Astrocyte of the cerebellum (primary cell): ENCODE measurements at places on chromosomes 1 and 21.
A peak's percentile ranks its signal among the peaks of the same experiment; 100 is the strongest.

- DNase-seq, result peak; percentile 45
Observed at GRCh38 chr1:14733048-14733778, 134.7 kb downstream of the KAZN start.

DNA sequence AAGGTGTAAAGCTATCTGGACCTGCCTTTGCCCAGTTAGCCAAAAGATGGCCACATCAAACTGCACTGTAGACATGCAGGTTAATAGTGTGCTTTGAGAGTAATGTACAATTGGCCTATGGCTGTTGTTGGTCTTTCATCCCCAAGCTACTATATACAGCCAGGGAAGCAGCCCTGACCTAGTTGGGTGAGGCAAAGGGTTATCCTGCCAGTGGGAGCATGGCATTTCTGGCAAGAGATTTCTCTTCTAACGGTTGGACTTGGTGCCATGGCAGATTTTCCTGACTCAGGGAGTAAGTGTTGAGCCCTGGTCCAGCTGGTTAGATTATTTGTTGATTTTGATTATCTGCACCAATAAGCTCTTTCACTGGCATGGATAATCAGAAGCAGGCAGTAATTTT, 119.8 kb downstream of the SDCCAG8 start:
- no peak for DNase-seq

DNA sequence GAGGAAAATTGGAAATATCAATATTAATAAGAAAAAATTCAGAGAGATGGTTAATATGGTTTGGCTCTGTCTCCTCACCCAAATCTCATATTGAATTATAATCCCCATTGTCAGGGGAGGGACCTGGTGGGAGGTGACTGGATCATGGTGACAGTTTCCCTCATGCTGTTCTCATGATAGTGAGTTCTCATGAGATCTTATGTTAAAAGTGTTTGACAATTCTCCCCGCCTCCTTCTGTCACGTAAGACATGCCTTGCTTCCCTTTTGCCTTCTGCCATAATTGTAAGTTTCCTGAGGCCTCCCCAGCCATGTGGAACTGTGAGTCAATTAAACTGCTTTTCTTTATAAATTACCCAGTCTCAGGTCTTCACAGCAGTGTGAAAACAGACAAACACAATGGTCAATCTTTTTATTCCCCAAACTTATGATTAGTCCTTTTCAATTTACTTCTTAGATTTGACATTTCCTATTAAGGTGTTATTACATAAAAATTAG, 11.0 kb downstream of the EGLN1 start:
- no peak for DNase-seq

GRCh38 chr1:83098131-83098530, 900.8 kb downstream of the TTLL7 start:
- no peak for DNase-seq

DNA sequence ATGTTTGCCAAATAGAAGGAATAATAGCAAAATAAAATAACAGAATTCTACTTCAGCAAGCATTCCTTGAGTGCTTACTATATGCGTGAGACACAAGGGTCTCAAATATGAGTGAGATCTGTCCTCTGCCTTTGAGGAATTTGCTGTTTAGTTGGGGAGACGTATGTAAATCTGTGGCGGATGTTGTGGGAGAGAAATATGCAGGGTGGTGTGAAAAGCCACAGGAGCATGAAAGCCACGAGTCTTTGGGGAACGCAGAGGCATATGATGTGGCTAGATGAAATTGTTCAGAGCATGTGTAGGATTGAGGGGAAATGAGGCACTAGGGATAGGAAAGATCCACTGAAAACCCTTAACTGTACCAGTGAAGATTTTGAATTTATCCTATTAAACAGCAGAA, 244.4 kb downstream of the PBX1 start:
- peak; percentile 56 for DNase-seq

- no peak for DNase-seq
Observed at GRCh38 chr1:235885655-235886262, 19.1 kb upstream of the LYST start.

DNA sequence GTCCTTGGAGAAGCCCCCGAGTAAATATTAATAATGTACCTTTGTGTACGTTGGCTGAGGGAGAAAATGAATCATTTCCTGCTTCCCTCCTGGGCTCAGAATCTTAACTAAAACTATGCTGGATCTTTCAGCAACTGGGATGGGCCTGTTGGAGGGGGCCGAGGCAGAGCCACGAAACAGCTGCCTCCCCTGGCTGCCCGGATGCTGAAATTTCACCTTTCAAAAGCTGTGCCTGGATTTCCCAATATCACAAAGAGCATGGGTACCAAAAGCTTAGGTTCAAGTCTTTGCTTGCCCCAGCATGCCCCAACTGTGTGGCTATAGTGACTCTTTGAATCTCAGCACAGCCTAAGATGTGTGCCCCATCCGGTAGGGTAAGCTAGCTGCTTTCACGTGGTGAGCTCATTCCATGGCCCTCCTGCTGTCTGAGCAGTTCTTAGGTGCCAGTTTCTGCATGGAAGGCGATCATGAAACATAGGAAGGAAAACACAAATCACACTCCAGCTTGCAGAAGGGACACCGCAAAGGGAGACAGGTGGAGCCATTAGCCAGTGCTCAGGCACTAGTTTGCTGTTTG, 473.5 kb downstream of the PTPRU start:
- DNase-seq, result peak; percentile 70

DNA sequence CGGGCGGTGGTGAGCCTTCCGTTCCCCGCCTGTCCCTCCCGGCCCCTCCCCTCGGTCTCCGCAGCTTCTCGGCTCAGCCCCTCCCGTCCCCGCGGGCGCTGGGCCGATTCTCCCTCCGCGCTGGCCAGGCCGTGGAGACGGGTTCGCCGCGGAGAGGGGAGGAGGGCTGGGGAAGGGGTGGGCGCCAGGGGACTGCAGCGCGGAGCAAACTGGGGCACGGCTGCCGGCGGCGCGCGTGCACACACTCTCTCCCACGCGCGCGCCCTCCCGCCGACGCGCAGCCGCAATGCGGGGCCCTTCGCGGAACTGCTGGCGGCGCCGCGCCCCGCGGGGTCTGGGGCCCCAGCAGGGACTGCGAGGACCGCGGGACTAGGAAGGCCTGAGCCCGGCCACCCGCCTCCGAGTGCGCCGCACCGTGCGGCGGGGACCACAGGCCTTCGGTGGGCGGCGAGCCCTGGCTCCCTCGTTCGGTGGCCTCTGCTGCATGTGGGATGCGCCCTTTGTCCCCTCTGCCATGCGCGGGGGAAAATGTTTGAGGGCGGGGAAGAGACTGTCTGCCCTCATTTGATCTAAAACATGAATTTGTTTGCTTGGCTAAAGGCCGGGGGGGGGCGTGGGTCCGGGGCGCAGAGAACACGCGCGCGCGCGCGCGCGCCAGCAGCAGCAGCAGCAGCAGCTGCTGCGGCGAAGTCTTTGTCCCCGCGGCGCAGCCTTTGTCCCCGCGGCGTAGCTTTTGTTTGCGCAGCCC, 90.7 kb upstream of the VAMP3 start:
- no peak for DNase-seq

DNA sequence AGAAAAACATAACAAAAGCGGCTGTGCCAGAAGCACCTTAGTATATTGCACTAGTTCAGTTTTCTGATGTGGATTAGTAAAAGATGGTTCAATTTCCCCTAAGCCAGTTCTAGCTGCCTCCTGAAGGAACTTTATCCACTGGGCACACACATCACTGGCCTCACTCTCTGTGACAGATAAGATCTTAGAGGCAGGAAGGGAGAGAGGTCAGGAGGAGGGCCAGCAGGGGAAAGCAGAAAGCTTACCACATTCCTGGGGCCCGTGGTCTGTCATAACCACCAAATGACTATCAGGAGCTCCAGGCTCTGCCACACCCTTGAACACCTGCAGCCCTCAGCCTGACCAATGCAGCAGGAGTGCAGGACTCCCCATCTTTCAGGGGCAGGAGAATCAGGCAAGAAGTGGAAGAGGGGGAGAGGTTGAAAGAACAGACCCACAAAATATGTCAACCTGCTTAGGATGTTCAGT, 37.8 kb downstream of the LRRC71 start:
- DNase-seq, result no peak

DNA sequence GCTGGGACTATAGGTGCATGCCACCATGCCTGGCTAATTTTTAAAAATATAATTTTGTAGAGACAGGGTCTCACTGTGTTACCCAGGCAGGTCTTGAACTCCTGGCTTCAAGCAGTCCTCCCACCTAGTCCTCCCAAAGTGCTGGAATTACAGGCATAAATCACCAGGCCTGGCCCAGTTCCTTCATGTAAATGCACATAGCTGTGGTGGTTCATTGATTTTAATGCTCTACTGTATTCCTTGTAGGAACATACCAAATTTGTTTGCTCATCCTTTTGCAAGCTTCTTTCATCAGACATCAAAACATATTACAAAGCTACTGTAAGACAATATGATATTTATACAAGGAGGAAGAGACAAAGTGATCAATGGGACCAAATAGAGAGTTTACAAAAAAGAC, 237.5 kb upstream of the ESRRG start:
- no peak for DNase-seq

DNA sequence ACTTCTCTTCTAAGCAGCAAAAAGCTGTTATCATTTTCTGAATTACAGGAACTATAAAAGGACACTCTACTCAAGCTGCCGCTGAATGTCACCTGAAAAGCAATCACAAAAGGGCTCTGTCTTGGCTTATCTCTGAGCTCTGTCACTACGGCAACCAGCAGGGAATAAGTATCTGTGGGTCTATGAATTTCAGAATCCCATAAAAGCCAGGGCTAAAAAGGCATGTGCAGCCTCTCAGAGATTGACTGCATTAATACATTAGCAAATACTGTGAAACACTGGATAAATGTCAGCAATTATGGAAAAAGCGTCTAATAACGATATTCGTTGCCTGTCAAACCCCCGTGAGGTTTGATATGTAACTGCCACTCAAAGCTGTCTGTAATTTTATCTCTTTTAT, 210.2 kb upstream of the DMRTA2 start:
- DNase-seq, result no peak

DNA sequence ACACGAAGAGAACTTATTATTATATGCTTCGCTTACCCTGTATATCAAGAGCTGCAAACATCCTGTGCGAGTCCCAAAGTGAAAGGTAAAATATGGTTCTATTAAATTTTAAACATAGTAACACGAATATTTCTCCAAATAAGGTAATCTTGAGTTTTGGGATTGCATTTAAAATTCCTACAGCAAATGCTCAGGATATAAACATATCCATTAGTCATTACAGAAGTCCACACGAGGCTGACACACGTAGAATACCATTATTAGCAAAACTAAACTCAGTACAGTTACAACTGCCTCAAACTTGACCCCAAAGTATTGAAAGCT, 282 bp upstream of the LYPLAL1 start:
- DNase-seq, result no peak

DNA sequence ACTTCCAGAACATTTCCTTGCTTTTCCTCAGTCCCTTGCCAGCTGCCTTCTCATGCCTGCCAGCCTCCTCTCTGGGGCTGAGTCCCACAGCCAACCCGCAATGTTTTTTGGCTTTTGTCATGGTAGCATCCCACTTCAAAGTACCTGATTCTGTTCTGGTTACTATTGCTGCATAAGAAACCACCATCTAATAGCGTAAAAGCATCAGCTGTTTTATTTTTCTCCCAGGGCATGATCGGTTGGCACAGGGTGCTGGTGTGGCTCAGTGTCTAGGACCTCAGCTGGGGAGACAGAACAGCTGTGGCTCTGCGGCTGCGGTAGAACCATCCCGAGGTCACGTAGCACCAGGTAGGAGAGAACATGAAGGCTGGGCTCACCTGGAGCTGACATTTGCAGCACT, 8.9 kb upstream of the PRMT2 start:
- DNase-seq, result no peak
